ENCODE measurements at places on chromosomes 16 and 17.

GRCh38 chr17:1931844-1932579 is 93.1 kb downstream of the RTN4RL1 start:
- no peak for DNase-seq

DNA sequence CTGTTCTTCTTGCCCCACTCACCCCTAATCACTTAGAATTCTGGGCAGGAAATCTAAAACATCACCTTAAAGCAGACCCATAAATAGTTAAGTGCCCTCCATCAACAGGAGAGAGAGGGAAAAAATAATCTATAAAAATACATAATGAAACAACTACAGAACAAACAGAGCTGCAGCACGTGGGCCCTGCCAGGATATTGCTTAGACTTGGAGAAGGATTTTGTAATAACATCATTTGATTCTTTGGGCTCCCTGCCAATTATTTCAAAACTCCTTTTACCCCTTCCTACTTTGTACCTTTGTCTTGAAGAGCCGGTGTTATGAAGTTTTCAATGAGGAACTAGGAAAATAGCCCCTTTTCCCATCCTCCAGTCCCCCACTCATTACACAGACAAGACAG is 130.6 kb upstream of the TOX3 start:
- no peak for DNase-seq

- no peak for DNase-seq
Observed at GRCh38 chr16:269061-269796, 6.5 kb downstream of the RGS11 start.

DNA sequence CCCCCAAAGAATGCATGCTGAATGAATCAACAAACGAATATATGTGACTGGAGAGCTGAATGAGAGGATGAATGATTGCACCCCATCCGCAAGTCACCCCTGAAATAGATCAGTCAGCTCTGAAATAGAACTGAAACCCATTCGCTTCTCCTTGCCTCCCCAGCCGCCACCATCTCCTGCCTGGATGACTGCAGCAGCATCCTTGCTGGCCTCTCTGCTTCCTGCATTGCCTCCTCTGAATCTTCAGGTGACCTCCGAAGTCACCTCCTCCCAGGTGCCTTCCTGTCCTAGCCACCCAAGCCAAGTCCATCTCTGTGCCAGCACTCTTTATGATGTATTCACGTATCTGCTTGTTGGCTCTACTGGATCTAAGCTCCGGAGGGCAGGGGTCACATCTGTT is 288.3 kb downstream of the CPPED1 start:
- DNase-seq = no peak

GRCh38 chr17:41004397-41004796 is 4.5 kb downstream of the KRTAP3-1 start:
- DNase-seq = no peak

GRCh38 chr16:15539197-15539596 is 103.8 kb downstream of the MARF1 start:
- DNase-seq = no peak

DNA sequence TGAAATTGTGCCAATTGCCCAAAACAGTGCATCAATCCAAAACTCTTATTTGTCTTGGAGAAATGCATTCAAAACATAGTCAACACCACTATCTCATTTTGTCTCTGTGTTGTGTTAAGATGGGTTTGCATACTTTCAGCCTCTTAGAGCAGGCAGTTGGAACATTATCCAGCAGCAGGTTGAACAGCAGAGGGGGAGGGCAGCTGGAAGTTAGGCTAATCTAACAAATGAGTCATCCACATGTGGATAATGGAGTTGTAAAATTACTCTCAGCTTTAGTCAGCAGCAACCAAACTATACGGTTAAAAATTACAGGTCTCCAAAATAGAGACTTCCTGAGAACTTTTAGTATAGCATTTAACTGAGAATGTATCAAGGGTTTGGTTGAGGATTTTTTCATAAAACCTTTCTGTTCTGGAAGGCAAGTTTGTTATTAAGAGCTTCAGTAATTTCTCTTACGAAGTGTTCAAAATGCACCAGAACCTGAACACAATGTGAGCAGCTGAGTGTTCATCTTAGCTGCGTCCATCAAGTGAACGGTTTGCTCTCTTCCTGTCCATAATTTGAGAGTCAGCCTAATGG is 46.3 kb downstream of the PRKCA start:
- no peak for DNase-seq

- no peak for DNase-seq
Observed at GRCh38 chr17:77503293-77503655, 362.5 kb downstream of the SEC14L1 start.

DNA sequence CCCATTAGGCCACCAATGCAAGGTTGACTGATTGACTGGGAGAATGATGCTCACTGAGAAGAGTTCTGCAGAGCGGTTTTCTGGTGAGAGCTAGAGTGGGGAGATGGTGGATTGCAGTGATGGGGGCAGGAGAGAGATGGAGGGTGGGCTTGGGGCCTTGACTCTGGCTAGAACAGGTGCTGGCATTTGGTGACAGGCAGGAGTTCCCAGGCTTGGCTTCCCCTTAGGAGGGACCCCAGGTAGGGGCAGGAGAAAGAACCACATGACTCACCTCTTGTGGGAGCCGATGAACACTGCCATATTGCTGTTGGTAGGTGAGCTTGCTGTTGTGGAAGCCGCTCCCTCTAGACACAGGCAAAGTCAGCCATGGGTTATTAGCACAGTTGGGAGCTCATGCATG is 8.0 kb downstream of the CD300LB start:
- no peak for DNase-seq

DNA sequence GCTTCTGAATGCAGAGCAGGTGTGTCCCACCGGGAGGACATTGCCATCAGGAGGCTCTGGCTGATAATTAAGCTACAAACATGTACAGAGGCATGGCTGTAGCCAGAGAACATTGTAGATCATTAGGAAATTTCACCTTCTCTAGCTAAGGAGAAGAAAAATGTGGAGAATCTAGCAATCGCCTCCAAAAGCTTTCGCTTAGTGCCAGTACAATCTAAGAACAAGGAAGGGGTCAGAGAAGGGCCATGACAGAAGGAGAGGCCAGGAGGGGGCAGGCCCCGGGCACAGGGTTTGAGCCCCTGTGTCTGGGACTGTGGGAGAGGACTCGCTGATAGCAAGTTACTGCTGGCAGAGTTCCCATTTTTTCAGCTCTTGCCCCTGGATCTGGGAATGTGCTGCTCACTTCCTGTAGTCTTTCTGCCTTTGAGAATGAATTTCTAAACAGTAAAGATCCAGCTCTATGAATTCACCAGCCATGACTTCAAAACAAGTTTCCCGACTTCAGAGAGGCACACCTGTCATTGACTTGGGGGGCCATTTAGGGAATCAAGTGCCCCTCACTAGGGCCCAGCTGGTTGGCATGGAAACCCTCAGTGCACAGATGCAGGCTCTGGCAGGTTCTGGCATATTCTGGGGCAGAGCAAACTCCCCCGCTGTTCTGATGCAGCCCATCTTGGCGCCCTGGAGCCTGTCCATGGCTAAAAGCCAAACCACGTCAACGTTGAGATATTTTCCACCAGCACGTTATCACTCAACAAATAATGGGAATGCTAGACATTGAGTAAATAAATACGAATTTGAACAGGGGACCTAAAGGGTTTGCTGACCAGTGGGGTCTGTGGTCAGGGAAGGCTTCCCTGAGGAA is 59.5 kb upstream of the CACNG4 start:
- DNase-seq = no peak

GRCh38 chr17:390025-390424 is 37.4 kb upstream of the RPH3AL start:
- no peak for DNase-seq

GRCh38 chr17:36777118-36777517 is 160.2 kb upstream of the LHX1 start:
- no peak for DNase-seq

GRCh38 chr17:33962857-33963655 is 292.0 kb upstream of the CCL2 start:
- DNase-seq = no peak

GRCh38 chr16:8812162-8812843 is 14.7 kb downstream of the PMM2 start:
- DNase-seq = no peak

DNA sequence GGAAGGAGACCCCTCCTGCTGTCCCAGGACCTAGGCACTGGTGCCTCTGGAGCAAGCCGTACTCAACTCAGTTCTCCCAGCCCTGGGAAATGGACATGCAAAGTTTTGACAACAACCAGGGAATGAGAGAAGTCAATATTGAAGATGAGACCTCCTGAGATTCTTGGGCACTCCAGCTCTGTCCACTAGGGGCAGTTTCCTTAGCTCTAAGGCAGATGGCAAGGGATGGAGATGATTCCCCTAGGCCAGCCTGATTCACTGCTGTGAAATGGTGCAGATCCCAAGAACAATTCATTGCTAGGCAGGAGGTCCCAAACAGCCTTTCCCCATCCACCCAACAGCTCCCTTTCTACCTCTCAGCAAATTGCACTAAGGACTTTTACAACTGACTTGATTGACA is 20.5 kb upstream of the SDR42E2 start:
- no peak for DNase-seq

- DNase-seq = no peak
Observed at GRCh38 chr17:71558901-71559300, 561.9 kb upstream of the SOX9 start.

- DNase-seq = no peak
Observed at GRCh38 chr17:73503560-73503959, 140.7 kb downstream of the SDK2 start.

DNA sequence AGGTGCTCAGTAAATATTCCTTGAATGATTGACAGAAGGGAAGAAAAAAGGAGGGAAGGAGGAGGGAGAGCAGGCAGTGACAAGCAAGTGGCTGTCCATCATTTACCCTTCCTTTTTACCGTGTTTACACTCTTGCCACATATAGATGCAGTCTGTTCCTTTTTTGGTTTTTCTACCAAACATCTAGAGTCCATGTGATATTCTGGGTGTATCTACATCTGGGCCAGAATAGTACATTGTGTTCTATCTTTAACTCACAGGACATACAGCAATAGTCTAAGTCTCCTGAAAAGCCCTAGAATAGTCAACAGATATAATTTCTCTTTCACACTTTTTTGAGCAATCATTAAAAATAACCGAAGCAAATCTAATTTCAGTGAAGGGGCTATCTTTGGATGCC is 33.5 kb downstream of the KCNJ2 start:
- no peak for DNase-seq

- DNase-seq = no peak
Observed at GRCh38 chr17:21399474-21400186, 23.5 kb downstream of the KCNJ12 start.

GRCh38 chr17:48903401-48903800 is 4.8 kb upstream of the UBE2Z start:
- no peak for DNase-seq

DNA sequence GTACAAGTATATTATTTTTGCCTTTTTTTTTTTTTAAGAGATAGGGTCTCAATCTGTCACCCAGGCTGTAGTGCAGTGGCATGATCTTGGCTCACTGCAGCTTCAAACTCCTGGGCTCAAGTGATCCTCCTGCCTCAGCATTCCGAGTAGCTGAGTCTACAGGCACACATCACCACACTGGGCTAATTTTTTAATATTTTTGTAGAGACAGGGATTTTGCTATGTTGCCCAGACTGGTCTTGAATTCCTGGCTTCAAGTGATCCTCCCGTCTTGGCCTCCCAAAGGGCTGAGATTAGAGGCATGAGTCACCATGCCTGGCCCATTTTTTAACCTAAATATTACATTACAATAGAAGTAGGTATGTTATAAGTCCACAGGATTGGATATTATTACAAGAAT is 3.2 kb downstream of the TERB1 start:
- no peak for DNase-seq

GRCh38 chr17:29905086-29905878 is 24.7 kb downstream of the SSH2 start:
- no peak for DNase-seq

DNA sequence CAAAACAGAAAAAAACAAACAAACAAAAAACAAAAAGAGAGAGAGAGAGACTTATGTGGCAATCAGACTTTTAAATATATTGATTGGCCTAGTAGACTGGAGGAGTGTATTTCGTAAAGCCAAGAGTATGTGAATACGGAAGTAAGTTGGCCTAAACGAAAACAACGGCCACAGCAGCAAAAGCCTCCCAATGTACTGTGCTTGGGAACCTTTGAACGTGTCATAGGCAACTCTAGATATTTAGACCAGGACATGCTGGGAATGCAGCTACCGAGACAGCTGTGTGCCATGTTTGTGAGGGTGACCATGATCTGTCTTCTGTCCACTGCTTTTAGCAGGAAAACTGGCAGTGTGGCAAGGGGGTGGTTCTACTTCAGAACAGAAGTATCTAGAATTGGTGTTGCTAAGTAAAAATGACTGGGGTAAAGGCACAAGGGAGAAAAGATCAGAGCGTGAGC is 7.4 kb downstream of the MAF start:
- no peak for DNase-seq

DNA sequence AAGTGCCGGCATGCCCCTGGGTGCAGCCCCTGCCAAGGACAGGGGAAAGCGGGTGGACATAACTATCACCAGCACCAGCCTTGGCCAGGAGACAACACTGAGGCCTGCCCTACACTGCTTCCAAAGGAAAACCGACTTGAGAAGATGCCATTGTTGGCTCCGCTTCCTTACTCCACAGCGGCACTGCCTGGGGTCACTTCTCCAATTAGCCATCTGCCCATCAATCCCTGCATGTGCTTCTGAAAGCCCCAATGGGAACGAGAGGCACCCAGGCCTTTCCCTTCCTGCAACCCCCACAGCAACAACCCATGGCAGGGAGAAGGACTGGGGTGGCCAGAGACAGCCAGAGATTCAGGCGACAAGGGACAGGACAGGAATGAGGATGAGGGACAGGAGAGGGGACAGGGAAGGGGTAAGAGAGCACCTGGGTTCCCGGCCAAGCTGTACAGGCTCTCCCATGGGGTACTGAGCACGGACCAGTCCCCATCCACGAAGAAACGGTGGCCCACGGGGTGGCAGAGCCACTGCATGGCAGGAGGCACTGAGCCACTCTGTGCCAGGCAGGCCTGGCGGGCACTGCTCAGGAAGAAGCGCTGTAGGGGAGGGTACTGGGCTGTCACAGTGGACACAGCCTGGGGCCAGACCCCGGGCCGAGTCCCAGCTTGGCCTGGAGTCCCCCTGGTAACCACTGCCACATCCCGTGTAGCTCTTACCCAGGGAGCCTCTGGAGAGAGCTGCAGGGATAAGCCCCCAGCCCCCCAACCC is 21.2 kb downstream of the SREBF1 start:
- no peak for DNase-seq

GRCh38 chr17:65914784-65915342 is 277.1 kb downstream of the CEP112 start:
- DNase-seq = no peak

- DNase-seq = no peak
Observed at GRCh38 chr17:8954339-8954738, 11.2 kb downstream of the PIK3R5 start.

GRCh38 chr17:6374271-6374691 is 60.6 kb downstream of the AIPL1 start:
- no peak for DNase-seq

All from GOT3 (cell line).